ENCODE measurements at places on chromosomes 5 and 9. TPM values are rescaled to one million over a fixed set of nuclear protein-coding genes. Genes with fewer than 3 reads are reported as not detected.

DNA sequence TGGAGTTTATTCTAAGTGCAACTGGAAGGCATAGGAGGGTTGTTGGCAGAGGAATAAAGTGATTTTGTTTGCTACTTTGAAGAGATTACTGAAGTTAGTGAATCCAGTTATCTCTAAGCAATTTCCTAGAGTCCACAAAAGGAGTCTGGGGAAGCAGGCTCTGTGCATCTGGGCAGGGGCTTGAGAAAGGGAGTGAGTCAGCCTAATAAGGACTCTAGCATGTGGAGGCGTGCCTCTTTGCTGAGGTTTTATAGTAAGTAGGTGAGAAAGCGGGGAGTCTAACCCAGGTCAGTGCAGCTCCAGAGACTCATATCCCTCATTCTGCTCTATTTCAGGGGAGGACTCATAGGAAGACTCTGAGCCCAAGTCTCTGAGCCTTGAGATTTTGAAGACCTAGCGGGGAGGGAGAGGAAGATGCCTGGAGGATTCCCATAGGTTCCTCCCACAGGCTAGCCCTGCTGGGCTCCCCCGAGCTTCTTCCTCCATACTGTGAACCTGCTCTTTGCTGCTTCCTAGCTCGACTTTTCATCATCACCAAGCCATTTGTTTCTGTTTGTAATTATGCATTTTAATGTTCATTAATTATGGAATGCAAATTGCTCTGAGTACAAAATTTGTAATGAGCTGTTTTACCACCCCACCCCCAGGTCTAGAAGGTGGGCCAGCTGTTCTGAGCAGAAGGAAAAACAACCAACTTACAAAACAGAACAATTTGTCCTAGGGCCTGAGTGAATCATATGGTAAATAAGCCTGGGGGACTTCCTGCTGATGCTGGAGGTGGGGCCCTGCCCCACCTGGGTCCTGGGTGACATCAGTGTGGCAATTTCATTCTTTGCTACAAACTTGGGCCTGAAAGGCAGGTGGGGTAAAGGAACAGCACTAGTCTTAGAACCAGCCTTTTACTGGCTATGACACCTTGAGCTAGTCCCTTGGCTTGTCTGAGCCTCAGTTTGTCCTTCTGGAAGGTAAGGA is 150.2 kb downstream of the TRIM32 start:
- DNase-seq, result no peak

GRCh38 chr9:33818167-33818846 is 1.3 kb downstream of the UBE2R2 start:
- DNase-seq, result peak; percentile 52

DNA sequence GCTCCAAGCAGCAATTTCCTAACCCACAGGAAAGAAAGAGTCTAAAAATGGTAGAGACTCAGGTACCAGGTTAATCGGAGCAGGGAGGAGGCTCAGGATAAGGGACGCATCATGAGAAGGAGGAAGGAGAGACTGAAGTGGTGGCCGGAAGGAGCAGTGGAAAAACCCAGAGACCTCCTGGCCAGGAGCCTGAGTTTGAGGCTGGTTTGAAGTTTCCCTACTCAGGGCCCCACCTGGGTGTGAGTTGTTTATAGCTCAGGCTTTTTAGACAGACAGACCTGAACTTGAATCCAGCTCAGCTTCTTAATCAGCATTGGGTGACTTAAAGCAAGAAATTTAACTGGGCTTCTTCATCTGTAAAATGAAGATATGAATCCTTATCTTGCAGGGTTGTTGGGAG is 11.9 kb upstream of the AQP7 start:
- DNase-seq, result no peak

The GABRA1 gene
- total RNA-seq, result not detected
